ENCODE measurements at places on chromosomes 16 and 17. TPM values are rescaled to one million over a fixed set of nuclear protein-coding genes. Genes with fewer than 3 reads are reported as not detected.

Gene KRTAP4-3
- total RNA-seq: not detected

Gene PRSS27
- 3.0 TPM for total RNA-seq

Gene SEBOX
- not detected for total RNA-seq

Gene SEPTIN1
- 0.48 TPM for total RNA-seq

DNA sequence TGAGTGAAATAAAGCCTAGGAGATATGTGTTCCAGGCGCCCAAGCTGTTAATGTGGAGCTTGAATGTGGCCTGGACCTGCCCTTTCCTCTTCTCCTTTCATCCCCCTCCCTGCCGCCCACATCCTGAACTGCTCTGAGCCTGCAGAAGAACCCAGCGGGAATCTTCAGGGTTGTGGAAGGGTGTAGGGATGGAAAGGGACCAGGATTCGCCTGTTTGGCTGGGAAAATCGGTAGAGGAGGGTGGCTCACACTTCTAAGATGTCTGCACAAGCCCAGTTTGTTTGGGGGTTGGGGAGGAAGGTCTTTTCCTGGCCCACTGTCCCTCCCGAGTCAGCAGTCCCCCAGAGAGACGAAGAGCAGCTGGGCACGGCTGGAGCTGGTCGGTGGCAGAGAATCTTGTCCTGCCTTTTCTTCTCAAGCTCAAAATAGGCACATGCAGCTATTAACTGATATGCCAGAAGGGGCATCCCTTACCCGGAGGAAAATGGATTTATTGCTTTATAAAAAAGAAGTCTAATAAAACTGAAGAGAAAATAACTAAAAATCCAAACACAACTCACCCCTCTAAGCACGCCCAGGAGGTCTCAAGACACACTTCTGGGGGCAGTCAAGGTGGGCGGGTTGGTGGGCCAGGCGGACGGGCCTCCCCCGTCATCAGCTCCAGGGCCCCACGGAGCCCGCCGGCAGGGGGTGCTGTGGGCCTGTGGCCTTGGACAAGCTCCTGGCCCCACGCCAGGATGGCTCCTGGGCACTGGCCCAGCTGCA lies 11.5 kb upstream of the PITPNA start:
- DNase-seq: peak; percentile 26

- no peak for DNase-seq
Observed at GRCh38 chr17:45081047-45081703, 20.1 kb downstream of the NMT1 start.

- DNase-seq: no peak
Observed at GRCh38 chr17:76917829-76918228, 49.6 kb downstream of the MGAT5B start.

- DNase-seq: peak; percentile 41
Observed at GRCh38 chr16:23434380-23434779, 18.6 kb downstream of the COG7 start.

- no peak for DNase-seq
Observed at GRCh38 chr16:23959072-23959751, 123.4 kb downstream of the PRKCB start.

- peak; percentile 25 for DNase-seq
Observed at GRCh38 chr17:8060274-8060673, 21.4 kb downstream of the ALOX15B start.

All from astrocyte (in vitro differentiated cells and primary cell).